ENCODE measurements at places on chromosomes 4 and X. TPM values are rescaled to one million over a fixed set of nuclear protein-coding genes. Genes with fewer than 3 reads are reported as not detected.

DNA sequence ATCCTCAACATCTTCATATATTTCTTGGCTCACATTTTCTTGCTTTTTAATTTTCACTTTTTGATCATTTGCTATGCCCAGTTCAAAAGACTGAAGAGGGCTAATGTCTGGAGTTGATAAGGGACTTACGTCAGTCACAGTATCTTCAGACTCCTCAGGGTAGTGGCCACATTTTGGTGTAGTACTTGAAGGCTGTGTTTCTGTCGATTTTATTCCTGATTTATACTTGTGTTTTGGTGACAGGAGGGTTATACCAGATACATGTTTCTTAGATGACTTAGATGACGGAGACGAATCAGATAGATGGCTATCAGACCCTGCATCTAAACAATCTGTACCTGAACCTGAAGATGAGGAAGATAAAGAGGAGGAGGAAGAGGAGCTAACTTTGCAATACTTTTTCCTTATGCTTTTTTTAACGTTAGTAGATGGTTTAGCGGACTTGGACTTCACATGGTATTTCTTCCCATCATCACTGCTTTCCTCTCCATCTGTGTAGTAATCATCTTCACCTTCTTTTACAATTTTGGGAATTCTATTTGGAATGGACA is 13.4 kb downstream of the CFAP97 start:
- no peak overlapping the region for H3K27ac ChIP-seq
- H3K4me3 ChIP-seq: no peak overlapping the region
- no peaks in the 10 kb centered on the region for H3K4me1 ChIP-seq
- H3K36me3 ChIP-seq: peaks cover 12% of the 10 kb centered on the region

GRCh38 chr4:81565142-81565870 is 93.6 kb upstream of the RASGEF1B start:
- H3K27me3 ChIP-seq: peaks cover 41% of the 10 kb centered on the region
- H3K4me3 ChIP-seq: no peak overlapping the region
- H3K36me3 ChIP-seq: no peaks in the 10 kb centered on the region
- DNase-seq: peak; percentile 57
- H3K4me1 ChIP-seq: no peaks in the 10 kb centered on the region

DNA sequence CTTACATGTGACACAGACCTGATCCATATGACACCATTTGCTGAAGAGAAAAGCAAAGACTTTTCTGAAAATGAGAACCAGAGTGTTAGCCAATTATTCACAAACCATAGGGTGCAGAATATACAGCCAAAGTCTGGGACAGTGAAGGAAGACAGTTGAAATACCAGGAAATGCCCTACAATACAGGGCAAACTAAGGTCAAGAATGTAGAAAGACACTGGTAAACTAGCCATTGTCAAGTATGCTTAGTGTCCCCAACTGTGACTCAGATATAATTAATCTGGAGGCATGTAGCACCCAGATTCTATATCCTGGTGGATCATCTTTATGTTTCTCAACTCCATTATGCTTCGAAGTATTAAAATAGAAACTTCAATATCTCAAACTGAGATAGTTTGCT is 200.9 kb upstream of the FSTL5 start:
- no peaks in the 10 kb centered on the region for H3K27me3 ChIP-seq
- no peaks in the 10 kb centered on the region for H3K36me3 ChIP-seq
- DNase-seq: no peak
- peak overlapping the region; percentile 59 for H3K4me3 ChIP-seq
- H3K4me1 ChIP-seq: no peaks in the 10 kb centered on the region

DNA sequence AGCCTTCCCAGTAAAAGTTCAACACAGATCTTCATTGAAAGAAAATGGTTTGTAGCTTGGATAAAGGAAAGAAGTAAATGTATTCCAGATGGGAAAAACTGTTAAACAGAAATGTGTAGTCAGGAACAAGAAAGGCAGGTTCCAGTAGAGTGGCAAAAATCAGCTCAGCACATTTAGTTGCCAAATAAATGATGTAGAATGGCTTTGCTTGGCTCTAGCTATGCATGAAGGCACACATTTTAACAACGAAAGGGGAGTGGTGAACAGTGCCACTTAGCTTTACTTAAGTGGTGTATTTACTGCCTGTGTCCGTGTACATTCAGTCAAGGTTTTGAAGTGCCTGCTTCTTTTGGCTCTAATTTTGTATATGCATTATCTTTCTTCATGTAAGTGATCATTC is 644.5 kb upstream of the ATOH1 start:
- H3K4me3 ChIP-seq: no peak overlapping the region
- H3K4me1 ChIP-seq: no peaks in the 10 kb centered on the region
- H3K27ac ChIP-seq: no peak overlapping the region
- H3K27me3 ChIP-seq: no peaks in the 10 kb centered on the region

DNA sequence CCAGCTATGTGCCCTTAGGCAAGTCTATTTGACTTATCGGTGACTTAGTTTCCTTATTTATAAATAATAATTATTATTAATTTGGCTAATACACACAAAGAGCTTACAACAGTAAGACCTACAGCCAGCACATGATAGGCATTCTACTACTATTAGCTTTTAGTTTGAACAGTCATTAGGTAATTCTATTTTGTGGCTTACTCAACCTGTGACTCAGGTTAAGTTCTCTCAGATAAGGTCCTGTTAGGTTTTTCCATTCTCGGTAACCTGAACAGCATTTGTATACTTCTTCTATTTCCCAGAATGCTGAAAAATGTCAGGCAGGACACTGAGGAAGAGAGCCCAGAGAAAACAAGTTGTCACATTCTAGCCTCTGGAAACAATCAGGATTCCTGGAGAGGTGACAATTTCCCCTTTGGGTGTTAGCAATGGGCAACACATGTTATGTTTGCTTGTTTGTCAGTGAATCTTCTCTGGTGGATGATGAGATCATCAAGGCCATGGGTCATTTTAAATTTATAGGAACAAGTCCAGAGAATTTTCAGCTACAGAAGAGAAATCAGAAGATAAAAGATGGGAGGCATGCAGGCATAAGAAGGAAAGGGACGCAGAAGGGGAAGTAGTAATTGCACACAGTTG is 2144.7 kb downstream of the PCDH7 start:
- no peak overlapping the region for H3K27ac ChIP-seq
- no peaks in the 10 kb centered on the region for H3K4me1 ChIP-seq
- H3K4me3 ChIP-seq: no peak overlapping the region
- H3K27me3 ChIP-seq: peaks cover 7% of the 10 kb centered on the region
- no peak for DNase-seq

DNA sequence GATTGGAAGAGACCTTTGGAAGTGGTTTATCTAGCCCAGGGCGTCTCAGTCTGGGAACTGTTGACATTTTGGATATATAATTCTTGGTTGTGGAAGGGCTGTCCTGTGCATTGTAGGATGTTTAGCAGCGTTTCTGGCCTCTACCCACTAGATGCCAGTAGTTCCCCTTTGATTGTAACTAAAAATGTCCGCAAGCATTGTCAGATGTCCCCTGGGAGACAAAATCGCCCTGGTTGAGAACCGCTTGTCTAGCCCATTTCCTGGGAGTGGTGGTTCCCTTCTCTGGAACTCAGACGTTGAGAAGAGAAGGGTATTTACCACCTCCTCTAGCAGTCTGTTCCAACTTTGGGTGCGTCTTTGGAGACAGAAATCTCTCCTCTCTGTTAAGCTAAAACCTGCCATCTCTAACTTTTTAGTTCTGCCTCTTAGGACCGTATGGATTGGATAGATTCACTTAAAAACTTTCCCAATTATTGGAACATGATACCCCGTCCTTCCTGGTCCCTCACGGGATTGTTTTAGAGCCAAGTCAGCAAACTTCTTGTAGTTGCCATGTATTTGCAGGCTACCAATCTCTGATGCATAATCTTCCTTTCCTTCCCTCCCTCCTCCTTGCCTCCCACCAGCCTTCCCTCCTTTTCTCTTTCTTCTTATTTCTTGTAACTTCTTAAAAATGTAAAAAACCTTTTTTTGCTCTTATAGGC is 13.9 kb downstream of the TMEM165 start:
- no peak overlapping the region for H3K27ac ChIP-seq
- DNase-seq: peak; percentile 66
- H3K4me1 ChIP-seq: no peaks in the 10 kb centered on the region

- no peaks in the 10 kb centered on the region for H3K36me3 ChIP-seq
- no peak overlapping the region for H3K27ac ChIP-seq
- no peaks in the 10 kb centered on the region for H3K27me3 ChIP-seq
- H3K4me3 ChIP-seq: no peak overlapping the region
These were observed 55.3 kb downstream of the ZFYVE28 start for GRCh38 chr4:2363056-2363721.

- no peaks in the 10 kb centered on the region for H3K4me1 ChIP-seq
- H3K4me3 ChIP-seq: no peak overlapping the region
- no peaks in the 10 kb centered on the region for H3K27me3 ChIP-seq
- DNase-seq: no peak
These were observed 165.7 kb downstream of the RAPGEF2 start for GRCh38 chr4:159268607-159269006.

DNA sequence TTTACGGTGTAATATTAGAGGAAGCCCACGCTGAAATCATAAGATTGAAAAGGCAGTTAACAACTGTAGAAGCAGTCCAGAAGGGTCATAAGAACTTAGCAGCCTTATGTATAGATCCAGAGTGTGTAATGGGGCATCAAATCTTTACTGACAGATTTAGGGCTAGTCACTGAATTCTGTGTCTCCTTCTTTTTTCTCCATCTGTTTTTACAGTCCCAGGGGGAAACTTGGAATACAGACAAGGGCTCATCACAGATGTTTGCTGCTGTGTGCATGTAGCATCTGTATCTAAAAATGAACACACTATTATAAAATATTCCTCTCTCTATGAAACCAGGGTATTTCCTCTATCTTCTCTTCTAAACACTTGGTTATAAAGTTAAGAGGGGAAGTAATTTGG is 43.9 kb downstream of the CYSLTR1 start:
- no peak overlapping the region for H3K27ac ChIP-seq
- H3K27me3 ChIP-seq: no peaks in the 10 kb centered on the region
- H3K4me3 ChIP-seq: no peak overlapping the region
- no peaks in the 10 kb centered on the region for H3K4me1 ChIP-seq

- no peak for DNase-seq
- no peak overlapping the region for H3K27ac ChIP-seq
- H3K36me3 ChIP-seq: no peaks in the 10 kb centered on the region
- no peaks in the 10 kb centered on the region for H3K4me1 ChIP-seq
- H3K27me3 ChIP-seq: no peaks in the 10 kb centered on the region
These were observed 100.2 kb downstream of the MAGEB17 start for GRCh38 chrX:16267431-16267830.

DNA sequence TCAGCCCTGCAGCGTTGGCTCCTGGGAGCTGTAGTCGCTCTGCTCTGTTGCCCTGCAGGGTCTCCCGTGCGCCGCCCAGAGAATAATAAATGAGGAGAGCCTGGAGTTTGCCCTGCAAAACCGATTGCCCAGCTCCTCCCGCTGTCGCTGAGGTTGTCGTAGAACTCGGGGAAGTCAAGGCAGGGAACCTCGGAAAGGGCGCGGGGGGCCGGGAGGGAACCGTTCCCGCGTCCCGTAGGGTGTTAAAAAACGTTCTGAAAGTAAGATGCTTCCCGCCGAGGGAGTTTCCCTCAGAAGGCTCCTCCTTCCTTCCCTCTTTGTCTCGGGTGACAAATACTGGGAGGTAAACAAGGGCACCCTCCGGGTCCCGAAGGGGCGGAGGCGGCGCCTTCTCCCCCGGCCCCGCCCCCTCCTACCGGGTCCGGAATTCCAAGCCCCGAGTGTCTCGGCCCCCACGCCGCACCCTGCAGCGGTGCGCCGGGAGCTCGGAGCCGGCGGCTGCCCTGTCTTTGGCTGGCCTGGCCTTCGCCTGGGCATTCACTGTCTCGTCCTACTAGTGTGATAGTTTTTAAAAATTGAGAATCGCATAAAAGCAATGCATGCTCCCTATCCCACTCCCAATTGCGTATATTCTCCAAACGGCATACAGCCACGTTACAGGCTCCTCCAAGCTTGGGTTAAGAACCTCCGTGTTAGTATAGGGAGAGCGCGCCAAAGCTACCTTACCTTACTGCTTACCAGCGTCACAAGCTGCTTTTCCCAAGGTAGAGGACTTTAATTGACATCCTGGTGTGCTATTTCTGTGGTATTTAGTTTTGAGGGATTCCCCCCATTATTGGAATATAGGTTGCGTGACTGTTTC is 964 bp upstream of the HMGB2 start:
- H3K27me3 ChIP-seq: no peaks in the 10 kb centered on the region
- H3K4me3 ChIP-seq: peak overlapping the region; percentile 94
- no peaks in the 10 kb centered on the region for H3K4me1 ChIP-seq
- peak overlapping the region; percentile 99 for H3K27ac ChIP-seq

- H3K27me3 ChIP-seq: no peaks in the 10 kb centered on the region
- no peak for DNase-seq
- no peaks in the 10 kb centered on the region for H3K4me1 ChIP-seq
- H3K36me3 ChIP-seq: no peaks in the 10 kb centered on the region
These were observed 160.3 kb upstream of the ANK2 start for GRCh38 chr4:112889199-112889598.

GRCh38 chr4:186203406-186203805 is 12.0 kb downstream of the CYP4V2 start:
- H3K4me1 ChIP-seq: no peaks in the 10 kb centered on the region
- H3K4me3 ChIP-seq: no peak overlapping the region
- no peaks in the 10 kb centered on the region for H3K36me3 ChIP-seq
- DNase-seq: no peak
- H3K27ac ChIP-seq: no peak overlapping the region

Gene TSPAN6
- total RNA-seq: 60.4 TPM

Gene HPGD
- 27.7 TPM for total RNA-seq

Gene PAGE2B
- total RNA-seq: not detected

Gene NSUN7
- 17.9 TPM for total RNA-seq

Gene TXK
- 0.48 TPM for total RNA-seq
